Prostate gland (tissue), 2 donors: ENCODE measurements at places on chromosomes 5 and 9.

DNA sequence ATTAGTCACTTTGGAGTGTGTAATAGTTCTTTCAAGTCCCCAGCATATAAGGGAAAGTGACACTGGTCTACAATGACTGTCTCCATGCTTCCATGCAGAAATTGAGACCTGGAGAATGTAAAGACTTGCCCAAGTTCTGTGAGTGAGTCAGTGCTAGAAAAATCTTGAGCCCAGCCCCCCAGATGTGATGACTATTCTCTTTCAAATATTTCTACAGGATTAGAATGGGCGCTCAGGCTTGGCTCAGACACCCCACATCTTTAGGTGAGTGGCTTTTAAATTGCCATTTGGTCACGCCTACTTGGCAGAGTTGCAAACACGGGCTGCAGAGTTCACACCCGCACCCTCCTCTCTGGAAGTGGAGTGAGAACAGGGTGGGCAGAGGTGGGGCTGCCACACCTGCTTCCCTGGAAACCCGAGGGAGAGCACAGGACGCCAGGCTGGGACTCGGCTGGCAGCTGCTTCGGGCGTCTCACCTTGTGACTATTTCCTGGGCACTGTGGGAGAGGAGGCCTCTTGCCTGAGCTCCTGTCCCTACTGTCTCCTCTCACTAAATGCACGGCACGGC is 37.6 kb downstream of the ROPN1L start:
- H3K36me3 ChIP-seq: no peaks in the 10 kb centered on the region
- DNase-seq: no peak
- H3K27me3 ChIP-seq: no peaks in the 10 kb centered on the region
- no peaks in the 10 kb centered on the region for H3K4me1 ChIP-seq

DNA sequence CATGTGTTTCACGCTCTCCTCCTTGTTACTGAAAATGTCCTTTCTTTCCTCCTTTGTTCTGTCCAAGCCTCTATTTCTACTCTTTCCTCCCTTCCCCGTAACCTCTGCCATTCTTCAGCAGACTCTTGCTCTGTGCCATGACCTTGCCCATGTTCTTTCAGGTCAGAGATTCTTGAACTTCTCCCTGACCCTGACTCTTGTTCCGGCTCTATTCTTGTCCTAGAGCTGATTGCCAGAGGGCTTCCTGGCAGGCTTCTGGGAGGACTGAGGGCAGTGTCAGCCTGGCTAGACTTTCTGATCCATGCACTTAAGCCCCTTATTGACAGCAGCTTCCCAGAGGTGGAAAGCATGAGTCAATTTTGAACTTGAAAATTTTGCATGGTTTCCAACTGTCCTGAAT is 174.2 kb downstream of the TMEM161B start:
- H3K27me3 ChIP-seq: no peaks in the 10 kb centered on the region
- no peak overlapping the region for H3K4me3 ChIP-seq
- DNase-seq: no peak
- H3K36me3 ChIP-seq: no peaks in the 10 kb centered on the region
- no peaks in the 10 kb centered on the region for H3K4me1 ChIP-seq

DNA sequence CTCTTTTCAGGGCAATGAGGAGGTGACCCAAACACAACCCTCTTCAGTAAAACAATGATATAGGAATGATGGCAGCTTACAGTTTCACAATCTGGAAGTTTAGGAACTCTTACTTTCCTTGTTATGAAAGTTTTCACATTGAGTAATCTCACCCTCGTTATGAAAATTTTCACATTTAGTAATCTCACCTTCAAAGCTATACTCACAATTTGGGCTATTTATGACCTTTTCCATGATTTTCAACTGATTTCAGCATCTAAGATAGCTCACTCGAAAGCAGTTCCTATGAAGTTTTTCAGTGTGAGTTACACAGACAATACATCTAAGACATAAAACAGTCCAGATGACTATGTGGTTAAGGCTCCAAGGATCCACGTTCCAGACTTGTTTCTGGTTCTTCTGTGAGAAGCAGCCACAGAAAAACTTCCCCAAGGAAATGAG is 57.1 kb downstream of the FOXD1 start:
- H3K27me3 ChIP-seq: no peaks in the 10 kb centered on the region
- no peaks in the 10 kb centered on the region for H3K4me1 ChIP-seq
- no peak overlapping the region for H3K4me3 ChIP-seq
- no peak overlapping the region for H3K27ac ChIP-seq
- no peaks in the 10 kb centered on the region for H3K36me3 ChIP-seq

- H3K4me3 ChIP-seq: no peak overlapping the region
- no peak for DNase-seq
- H3K27ac ChIP-seq: no peak overlapping the region
- no peaks in the 10 kb centered on the region for H3K27me3 ChIP-seq
- no peaks in the 10 kb centered on the region for H3K36me3 ChIP-seq
Observed at GRCh38 chr5:119743927-119744326, 114.6 kb downstream of the FAM170A start.

DNA sequence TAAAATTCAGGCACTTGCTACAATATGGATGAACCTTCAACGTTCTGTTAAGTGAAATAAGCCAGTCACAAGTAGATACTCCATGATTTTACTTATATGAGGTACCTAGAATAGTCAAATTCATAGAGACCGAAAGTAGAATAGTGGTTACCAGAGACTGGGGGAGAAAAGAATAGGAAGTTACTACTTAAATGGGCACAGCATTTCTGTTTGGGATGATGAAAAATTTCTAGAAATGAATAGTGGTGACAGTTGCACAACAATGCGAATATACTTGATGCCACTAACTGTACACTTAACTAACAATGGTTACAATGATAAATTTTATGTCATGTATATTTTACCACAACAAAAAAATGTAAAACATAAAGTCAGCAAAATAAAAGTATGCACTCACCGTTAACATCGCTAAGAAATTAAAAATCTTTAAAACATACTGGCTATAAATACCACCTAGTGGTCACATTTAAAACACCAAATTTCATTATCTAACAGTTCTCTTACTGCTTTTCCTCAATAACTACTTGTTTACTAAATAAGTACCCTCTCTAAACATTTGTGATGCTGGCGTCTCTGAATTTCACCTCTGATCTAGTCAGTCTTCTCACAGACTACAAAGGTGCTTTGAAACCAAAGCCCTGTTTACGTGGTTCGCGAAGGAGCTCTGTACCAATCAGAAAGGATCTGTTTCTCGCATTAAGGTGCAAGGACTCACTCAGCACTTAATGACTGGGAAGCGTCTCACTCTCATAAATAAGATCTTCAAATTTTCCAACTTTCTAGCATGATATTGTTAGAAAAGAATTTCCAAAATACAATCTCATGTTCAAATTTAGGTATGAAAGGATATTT is 22.7 kb downstream of the KIF3A start:
- DNase-seq: no peak
- no peak overlapping the region for H3K27ac ChIP-seq
- no peaks in the 10 kb centered on the region for H3K4me1 ChIP-seq

GRCh38 chr9:85700330-85700729 is 41.4 kb downstream of the AGTPBP1 start:
- DNase-seq: no peak
- H3K27ac ChIP-seq: no peak overlapping the region
- H3K27me3 ChIP-seq: no peaks in the 10 kb centered on the region
- no peak overlapping the region for H3K4me3 ChIP-seq
- H3K4me1 ChIP-seq: no peaks in the 10 kb centered on the region

GRCh38 chr9:133659516-133659915 is 23.4 kb downstream of the DBH start:
- no peak overlapping the region for H3K27ac ChIP-seq
- no peaks in the 10 kb centered on the region for H3K36me3 ChIP-seq
- no peak for DNase-seq
- no peak overlapping the region for H3K4me3 ChIP-seq
- H3K27me3 ChIP-seq: peaks cover 10% of the 10 kb centered on the region

DNA sequence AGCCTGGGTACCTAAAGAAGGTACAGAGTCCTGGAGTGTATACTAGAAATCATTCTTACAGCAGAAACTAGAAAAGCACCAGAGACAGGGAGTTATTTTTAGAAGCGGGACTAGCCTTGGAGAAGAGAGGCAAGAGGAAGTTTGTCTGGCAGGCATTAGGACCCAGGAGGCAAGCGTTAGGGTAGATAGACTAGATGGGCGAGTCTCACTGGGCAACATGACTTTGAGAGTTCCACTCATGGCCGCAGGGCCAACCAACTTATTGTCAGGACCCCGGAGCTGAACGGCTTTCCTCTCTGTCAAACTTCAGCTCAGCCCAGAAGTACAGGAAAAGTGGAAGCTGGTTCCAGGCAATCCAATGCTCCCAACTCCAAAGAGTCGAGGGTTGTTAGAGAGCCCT is 34.1 kb upstream of the NPR3 start:
- no peaks in the 10 kb centered on the region for H3K36me3 ChIP-seq
- H3K4me3 ChIP-seq: no peak overlapping the region
- no peaks in the 10 kb centered on the region for H3K4me1 ChIP-seq
- no peak overlapping the region for H3K27ac ChIP-seq
- H3K27me3 ChIP-seq: no peaks in the 10 kb centered on the region

DNA sequence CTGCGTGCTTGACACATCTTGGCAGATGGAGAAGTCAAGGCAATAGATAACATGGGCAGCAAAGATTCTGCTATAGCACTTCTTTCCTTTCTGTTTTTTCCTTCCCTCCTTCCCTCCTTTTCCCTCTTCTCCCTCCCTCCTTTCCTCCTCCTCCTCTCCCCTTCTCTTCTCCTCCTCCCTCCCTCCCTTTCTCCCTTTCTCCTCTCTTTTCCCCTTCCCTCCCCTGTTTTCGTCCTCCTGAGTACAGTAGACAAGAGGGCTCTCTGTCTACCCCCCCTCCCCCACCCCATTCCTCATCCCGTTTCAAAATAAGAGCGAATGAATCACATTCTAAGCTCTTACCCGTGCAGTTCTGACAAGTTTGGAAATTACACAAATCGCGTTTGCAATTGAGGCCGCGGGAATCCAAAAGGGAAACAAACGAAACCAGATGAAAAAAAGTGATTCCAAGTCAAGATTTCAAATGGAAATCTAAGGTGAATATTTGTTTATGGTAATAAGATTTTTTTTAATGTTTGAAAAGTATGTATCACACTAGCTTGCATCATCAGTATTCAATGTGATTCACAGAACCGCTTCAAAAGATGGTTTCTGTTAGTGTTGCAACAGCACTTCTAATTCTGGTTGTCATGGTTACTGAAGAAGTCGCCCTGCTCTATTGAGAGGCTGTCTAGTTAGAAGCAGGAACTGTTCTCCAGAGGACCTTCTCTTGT is 1.3 kb downstream of the NIM1K start:
- no peaks in the 10 kb centered on the region for H3K27me3 ChIP-seq
- H3K36me3 ChIP-seq: no peaks in the 10 kb centered on the region
- peaks cover 3% of the 10 kb centered on the region for H3K4me1 ChIP-seq
- H3K4me3 ChIP-seq: peak overlapping the region; percentile 43
- no peak for DNase-seq
- no peak overlapping the region for H3K27ac ChIP-seq

GRCh38 chr9:95910023-95910707 is 34.7 kb downstream of the ERCC6L2 start:
- no peak for DNase-seq
- H3K27ac ChIP-seq: no peak overlapping the region
- H3K4me1 ChIP-seq: no peaks in the 10 kb centered on the region
- H3K36me3 ChIP-seq: no peaks in the 10 kb centered on the region
- H3K4me3 ChIP-seq: no peak overlapping the region

DNA sequence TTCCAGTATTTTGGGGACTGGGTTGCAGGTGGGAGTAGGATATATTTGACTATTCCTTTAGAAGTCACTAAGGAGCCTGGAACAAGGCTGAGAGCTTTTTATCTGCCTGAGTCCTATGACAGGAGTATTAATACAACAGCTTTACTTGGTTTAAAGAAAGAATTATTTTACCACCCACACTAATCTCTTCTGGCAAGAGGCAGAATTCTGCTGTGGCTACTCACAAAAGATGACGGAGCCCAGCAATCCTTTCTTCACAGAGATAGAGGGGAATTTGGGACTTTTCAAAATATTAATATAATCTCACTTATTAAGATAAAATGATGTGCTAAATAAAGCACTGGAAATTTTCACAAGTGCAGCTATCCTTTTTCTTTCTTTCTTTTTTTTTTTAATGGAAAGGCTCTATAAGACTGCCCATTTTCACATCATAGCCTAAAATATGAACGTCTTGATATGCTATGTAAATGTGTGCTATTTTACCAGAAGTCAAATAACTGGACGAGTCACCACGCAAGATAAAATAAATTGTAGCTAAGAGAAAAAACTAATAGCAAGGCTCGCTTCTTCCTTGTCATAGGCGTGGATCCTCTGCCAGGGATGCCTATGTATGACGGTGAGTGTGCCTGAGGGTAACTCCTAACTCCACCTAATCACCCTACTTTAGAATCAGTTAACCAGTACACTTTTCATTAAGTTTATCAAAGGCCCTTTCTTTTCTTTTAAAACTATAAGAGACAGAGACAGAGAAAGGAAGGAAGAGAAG is 76.3 kb downstream of the ZNF608 start:
- H3K36me3 ChIP-seq: no peaks in the 10 kb centered on the region
- peaks cover 5% of the 10 kb centered on the region for H3K4me1 ChIP-seq
- H3K27me3 ChIP-seq: no peaks in the 10 kb centered on the region
- no peak overlapping the region for H3K27ac ChIP-seq
- DNase-seq: no peak

DNA sequence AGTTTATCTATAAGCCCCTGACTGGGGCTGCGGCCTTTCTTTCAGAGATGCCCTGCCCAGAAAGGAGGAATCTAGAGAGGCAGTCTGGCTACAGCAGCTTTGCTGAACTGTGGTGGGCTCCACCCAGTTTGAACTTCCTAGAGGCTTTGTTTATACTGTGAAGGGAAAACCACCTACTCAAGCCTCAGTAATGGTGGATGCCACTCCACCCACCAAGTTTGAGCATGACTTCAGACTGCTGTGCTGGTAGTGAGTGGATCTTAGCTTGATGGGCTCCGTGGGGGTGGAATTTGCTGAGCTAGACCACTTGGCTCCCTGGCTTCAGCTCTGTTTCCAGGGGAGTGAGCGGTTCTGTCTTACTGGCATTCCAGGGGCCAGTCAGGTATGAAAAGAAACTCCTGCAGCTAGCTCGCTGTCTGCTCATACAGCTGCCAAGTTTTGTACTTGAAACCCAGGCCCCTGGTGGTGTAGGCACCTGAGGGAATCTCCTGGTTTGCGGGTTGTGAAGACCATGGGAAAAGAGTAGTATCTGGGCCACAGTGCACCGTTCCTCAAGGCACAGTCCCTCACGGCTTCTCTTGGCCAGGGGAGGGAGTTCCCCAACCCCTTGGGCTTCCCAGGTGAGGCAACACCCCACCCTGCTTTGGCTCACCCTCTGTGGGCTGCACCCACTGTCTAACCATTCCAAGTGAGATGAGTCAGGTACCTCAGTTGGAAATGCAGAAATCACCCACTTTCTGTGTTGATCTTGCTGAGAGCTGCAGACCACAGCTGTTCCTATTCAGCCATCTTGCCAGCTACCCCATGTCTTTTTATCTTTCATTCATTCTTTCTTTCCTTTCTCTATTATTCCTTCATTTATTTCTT is 211.8 kb upstream of the C9orf72 start:
- no peak for DNase-seq
- H3K4me3 ChIP-seq: no peak overlapping the region
- H3K27ac ChIP-seq: no peak overlapping the region
- H3K36me3 ChIP-seq: no peaks in the 10 kb centered on the region
- H3K27me3 ChIP-seq: no peaks in the 10 kb centered on the region
- H3K4me1 ChIP-seq: no peaks in the 10 kb centered on the region

- no peak overlapping the region for H3K27ac ChIP-seq
- no peaks in the 10 kb centered on the region for H3K4me1 ChIP-seq
- no peaks in the 10 kb centered on the region for H3K36me3 ChIP-seq
- DNase-seq: peak; percentile 38
Observed at GRCh38 chr9:135343837-135344522, 135.6 kb upstream of the PPP1R26 start.

GRCh38 chr5:11737010-11737409 is 167.2 kb downstream of the CTNND2 start:
- no peaks in the 10 kb centered on the region for H3K27me3 ChIP-seq
- no peaks in the 10 kb centered on the region for H3K36me3 ChIP-seq
- H3K4me1 ChIP-seq: no peaks in the 10 kb centered on the region
- no peak for DNase-seq
- H3K27ac ChIP-seq: no peak overlapping the region
- no peak overlapping the region for H3K4me3 ChIP-seq
